ENCODE measurements at places on chromosomes 12 and 14.

- no peak for DNase-seq
These were observed 124.3 kb downstream of the ZFP36L1 start for GRCh38 chr14:68668531-68668930.

GRCh38 chr12:131118371-131118770, 164.7 kb downstream of the ADGRD1 start:
- no peak for DNase-seq

DNA sequence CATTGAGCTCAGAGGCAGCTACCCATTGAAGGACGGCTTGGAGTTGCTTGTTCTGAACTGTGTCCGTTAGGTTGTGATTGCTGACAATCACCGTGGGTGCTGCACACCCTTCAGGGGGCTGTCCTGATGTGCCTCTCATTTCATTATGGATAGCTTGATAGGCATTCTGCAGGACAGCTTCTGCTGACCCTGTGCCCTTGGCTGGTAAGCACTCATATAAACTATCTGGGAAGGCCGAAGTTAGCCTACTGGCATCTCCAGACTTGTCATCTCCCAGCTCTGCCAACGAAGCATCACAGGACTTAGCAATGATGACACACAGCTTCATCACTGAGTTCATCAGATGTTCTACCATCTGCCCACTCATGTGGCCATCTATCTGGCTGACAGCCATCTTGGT, 22.3 kb downstream of the AKAP3 start:
- no peak for DNase-seq

GRCh38 chr12:57182918-57183575, 33.5 kb upstream of the NXPH4 start:
- peak; percentile 84 for DNase-seq

DNA sequence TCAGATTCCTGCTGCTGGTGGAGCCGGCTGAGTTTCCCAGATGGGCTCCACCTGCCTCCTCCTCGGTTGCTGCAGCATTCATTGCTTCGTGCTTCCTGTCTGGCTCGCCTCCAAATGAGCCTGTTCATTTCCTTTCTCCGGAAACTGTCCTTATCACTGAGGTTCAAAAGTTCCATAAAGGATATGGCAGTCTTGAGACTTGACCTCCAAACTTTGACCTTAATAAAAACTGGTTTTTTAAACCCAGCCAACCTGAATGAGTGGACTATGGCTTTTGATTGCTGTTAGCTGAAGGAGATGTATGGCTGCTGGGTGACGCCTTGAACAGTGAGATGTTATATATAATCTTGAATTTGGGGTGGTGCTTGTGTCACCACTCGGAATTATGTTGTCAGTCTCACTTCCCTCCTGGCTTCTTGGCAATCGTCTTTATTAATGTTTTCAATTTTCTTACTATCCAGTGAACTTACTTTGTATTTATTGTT, 62.7 kb downstream of the RASSF3 start:
- peak; percentile 49 for DNase-seq

GRCh38 chr12:9742661-9743060, 9.8 kb upstream of the CLECL1 start:
- peak; percentile 83 for DNase-seq

DNA sequence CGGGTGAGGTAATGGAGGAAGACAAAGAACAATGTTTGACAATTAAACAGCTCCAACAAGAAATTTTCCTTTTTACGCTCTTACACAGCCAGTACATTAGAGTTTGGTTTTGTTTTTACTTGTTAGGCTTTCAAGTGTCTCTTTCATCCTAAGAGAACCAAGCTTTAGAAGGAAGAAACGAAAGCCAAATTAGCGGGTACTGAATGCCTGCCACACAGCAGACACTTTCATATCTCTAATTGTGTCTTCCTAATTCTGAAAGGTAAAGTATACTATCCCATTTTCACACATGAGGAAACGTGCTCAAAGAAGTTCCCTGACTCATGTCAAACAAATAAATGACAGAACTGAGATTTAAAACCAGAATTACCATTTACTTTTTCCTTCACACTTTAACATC, 65.0 kb downstream of the CDK17 start:
- DNase-seq, result no peak

- peak; percentile 55 for DNase-seq
These were observed 4.7 kb upstream of the RHOF start for GRCh38 chr12:121797937-121798786.

GRCh38 chr12:40854604-40855003, 162.4 kb downstream of the CNTN1 start:
- no peak for DNase-seq

DNA sequence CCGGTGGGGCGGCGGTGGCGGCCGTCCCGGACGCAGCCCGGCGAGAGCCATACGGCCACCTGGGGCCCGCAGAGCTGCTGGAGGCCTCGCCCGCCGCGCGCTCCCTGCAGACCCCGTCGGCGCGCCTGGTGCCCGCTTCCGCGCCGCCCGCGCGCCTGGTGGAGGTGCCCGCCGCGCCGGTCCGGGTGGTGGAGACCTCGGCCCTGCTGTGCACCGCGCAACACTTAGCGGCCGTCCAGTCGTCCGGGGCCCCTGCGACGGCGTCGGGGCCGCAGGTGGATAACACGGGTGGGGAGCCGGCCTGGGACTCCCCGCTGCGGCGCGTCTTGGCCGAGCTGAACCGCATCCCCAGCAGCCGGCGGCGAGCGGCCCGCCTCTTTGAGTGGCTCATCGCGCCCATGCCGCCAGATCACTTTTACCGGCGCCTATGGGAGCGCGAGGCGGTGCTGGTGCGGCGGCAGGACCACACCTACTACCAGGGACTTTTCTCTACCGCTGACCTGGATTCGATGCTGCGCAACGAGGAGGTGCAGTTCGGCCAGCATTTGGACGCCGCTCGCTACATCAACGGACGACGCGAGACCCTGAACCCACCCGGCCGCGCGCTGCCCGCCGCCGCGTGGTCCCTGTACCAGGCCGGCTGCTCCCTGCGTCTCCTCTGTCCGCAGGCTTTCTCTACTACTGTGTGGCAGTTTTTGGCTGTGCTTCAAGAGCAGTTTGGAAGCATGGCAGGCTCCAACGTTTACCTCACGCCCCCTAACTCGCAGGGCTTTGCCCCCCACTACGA, 716 bp downstream of the RIOX1 start:
- peak; percentile 59 for DNase-seq

GRCh38 chr12:33427071-33427470, 12.5 kb downstream of the SYT10 start:
- peak; percentile 6 for DNase-seq

DNA sequence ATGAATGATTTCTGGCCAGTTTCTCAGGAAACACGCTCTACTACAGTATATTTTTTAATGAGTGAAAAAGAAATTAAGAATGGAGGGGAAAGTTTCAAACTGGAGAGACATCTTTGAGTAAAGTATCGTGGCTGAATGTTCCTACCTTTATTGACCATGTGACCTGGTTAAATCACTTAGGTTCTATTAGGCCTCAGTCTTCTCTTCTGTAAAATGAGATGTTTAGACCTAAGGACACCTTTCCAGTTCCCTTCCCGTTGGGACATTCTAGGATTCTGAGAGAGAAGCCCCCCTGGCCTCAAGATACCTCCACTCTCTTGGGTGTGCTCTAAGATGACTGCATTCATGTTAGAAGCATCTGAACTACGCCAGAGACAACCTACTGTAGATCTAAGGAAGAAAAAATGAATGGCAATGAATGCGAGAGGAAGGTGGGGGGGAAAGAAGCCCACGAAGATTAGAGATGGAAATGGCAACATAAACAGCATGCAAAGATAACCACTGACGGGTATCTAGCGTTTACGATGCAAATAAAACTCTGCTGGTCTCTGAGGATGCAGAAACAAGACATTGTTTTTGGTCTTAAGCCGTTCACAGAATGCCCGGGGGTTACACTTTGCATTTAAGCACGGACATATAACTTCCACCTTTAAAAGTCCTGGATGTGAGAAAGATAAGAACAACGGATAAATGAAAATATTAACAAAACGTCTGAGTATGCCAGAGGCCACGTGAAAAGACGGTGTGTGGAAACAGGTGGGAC, 599 bp upstream of the CPSF6 start:
- no peak for DNase-seq

DNA sequence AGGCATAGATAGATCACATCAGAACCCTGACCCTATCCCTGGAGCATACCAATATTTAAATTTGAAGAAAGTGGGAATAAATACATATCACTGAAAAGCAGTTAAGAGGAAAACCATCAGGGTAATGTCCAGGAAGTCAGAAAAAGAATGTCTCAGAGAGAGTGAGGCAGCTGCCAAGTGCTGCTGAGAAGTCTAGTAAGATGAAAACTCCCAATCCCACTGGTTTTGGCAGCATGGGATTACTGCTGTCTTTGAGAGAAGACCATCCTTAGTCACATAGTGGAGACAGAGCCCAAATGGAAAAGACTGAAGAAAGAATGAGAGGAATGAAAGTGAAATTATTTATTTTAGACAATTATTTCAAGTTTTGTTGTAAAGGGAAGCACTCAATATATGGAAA, 11.5 kb upstream of the TSPAN8 start:
- DNase-seq, result no peak

DNA sequence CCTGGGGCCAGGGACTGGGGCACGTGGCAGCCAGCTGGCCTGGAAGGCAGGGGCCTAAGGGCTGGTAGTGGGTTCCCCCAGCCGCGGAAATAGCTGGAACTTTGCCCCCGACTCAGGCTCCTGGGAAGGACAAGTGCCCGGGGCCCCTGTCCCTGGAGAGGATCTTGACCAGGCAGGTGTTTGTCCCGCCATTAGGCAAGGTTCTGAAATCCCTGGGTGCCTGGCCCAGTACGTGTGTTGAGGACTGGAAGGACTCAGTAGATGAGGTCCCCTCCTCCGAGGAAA, 94.2 kb downstream of the B4GALNT3 start:
- no peak for DNase-seq

DNA sequence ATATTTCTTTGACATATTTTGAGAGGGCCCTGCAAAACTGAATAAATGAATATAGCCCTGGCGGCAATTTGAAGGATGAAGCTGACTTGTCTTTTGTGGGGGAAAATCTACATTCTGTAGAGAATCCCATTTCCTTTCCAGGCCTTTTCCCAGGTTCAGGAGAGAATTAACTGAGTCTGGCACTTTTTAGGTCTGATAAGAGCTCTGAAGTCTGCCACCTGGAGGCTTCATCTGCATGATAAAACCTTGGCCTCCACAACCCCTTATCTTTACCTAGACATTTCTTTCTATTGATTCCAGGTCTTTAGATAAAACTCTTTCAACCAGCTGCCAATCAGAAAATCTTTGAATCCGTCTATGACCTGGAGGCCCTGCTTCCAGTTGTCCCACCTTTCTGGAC, 299.4 kb downstream of the ETNK1 start:
- DNase-seq, result no peak

GRCh38 chr14:87430810-87431209, 562.2 kb downstream of the GALC start:
- DNase-seq, result no peak
